NCI-H1092 (cell line): ENCODE measurements at places on chromosomes 5 and 9.

- no peak for DNase-seq
Measured at GRCh38 chr5:86878250-86878649, 260.5 kb downstream of the COX7C start.

- DNase-seq, result no peak
Measured at GRCh38 chr9:136377341-136378169, 4.1 kb upstream of the CARD9 start.

- DNase-seq, result no peak
Measured at GRCh38 chr9:126173929-126174328, 152.7 kb upstream of the MVB12B start.

- no peak for DNase-seq
Measured at GRCh38 chr5:147711019-147711418, 71.5 kb downstream of the JAKMIP2 start.

GRCh38 chr5:43256261-43256966, 56.8 kb downstream of the HMGCS1 start:
- no peak for DNase-seq

GRCh38 chr9:16387382-16387781, 483.1 kb downstream of the BNC2 start:
- no peak for DNase-seq

GRCh38 chr5:116436674-116437350, 137.8 kb downstream of the SEMA6A start:
- no peak for DNase-seq

DNA sequence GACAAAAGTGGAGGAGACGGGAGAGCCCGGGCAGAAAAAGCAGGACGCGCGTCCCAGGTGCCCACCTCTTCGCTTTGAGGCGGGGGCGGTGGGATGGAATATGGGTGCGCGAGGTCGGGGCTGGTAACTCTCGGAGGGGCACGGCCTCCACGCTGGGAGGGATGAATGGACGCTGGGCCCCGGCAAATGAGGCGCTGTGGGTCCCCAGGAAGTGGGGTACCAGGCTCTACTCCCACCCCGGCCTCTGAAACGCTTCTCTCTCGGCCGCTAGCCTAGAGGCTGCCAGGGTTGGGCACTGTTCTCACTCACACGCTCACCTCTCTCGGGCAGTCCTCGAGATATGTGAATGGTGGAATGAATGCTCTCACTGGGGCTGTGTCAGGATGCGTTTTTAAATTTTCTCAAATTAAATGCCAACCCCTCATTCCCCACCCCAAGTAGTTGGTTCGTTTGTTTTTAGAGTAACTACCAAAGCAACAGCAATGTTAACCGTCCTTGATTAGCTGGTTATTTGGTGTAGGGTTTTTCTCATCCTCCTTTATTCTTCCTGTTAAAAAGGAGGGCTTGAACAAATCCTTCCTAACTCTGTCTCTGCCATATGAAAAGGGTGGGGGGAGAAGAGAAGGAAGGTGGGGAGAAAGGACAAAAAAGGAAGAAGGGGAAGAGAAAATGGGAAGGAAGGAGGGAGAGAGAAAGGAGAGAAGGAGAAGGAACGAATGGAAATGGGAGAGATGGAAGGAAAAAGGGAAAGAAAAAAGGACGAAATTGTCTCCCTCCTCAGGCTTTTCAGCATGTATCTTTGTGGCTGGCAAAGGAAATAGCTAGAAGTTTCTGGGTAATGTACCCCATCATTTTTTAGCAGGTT, 1.3 kb upstream of the EBF1 start:
- DNase-seq, result no peak

- no peak for DNase-seq
Measured at GRCh38 chr9:89006267-89006666, 15.0 kb downstream of the S1PR3 start.

DNA sequence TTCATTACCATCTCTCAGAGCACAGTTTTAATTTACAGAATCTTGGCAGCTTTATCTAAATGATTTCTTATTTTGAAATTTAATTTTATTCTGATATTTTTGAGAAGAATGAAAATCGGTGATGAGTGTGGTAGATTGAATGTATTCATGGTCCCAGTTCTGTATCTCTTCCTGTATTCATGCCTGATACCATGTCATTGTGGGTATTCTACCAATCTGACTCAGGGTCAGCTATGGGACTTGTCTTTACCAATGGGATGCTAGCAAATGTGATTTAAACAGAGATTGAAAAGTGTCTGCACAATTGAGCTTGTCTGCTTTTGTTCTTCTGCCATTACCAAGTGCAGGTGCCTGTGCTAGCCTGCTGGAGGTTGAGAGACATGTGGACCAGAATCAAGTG, 17.8 kb upstream of the ZNF618 start:
- no peak for DNase-seq

DNA sequence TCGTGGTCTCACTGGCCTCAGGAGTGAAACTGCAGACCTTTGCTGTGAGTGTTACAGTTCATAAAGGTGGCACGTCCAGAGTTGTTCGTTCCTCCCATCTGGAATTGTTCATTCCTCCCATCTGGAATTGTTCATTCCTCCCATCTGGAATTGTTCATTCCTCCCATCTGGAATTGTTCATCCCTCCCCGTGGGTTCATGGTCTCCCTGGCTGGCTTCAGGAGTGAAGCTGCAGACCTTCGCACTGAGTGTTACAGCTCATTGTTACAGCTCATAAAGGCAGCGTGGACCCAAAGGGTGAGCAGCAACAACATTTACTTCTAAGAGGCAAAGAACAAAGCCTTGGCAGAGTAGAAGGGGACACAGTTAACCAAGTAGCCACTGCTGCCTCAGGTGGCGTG, 69.1 kb downstream of the GCNT1 start:
- no peak for DNase-seq

DNA sequence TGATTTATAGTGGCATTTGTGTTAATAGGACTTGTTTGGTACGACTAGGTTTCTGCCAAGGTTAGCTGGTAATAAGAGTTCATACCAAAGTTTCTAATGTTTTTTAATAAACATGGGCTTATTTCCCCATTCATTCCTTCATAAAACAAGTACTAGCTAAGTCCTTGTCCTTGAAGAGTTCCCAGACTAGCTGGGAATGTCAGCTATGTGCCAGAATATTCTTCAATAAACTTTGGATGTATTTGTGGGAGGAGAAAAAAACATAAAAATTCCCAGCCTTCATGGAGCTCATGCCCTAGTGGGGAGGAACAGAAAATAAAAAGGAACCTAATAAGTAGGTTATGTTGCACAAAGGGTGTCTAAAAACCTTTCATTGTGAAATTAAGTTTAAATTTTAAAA, 176.9 kb downstream of the DENND1A start:
- no peak for DNase-seq

GRCh38 chr5:118919016-118919415, 69.3 kb downstream of the DTWD2 start:
- DNase-seq, result no peak

DNA sequence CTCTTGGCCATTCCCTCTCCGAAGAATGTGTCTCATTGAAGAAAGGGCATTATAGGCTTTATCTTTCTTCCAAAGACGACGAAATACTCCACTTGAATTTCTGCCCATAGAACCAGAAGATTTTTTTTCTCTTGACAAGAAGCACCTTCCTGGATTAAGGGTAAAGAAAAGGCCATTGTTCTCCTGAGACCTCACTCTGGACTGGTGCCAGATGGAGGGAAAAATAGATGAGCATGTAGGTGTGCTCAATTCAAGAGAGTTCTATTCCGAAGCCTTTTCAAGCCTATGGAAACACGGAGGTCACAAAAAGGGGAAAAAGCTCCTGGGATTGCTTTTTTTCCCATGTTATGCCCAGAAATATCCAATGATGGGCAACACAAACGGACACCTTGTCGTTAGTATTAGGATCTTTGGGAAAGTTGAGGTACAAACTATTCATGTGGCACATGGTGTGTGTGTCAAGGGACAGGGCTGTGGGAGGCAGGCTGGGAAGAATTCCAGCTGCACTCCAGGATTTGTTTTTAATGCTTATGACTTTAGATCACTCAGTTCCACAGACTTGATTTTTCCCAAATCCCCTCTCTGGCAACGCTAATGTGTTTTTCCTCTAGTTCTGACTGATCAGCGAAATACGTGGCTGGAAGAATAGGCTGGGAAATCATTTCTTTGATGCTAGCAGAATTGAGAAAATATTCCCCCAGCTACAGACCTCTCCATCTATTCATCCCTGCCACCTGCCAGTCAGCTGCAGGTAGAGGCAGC, 89.9 kb downstream of the SIL1 start:
- DNase-seq, result no peak

DNA sequence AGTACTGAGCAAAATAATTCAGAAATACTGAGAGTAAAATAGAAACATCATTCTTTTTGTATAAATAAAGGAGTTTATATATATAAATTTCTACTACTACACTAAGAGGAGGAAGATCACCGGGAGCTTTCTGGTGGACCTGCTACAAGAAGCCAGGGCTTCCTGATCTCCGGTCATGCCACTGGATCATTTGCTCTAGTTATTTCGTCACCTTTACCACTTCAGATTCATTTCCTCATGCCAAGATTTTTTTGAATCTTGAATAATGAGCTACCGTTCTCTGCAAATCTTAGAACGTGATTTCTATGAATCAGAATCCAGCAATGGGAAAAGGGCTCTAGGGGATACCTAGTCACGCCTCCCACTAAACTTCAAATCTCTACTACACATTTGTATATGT, 51.9 kb upstream of the TBC1D9B start:
- no peak for DNase-seq

DNA sequence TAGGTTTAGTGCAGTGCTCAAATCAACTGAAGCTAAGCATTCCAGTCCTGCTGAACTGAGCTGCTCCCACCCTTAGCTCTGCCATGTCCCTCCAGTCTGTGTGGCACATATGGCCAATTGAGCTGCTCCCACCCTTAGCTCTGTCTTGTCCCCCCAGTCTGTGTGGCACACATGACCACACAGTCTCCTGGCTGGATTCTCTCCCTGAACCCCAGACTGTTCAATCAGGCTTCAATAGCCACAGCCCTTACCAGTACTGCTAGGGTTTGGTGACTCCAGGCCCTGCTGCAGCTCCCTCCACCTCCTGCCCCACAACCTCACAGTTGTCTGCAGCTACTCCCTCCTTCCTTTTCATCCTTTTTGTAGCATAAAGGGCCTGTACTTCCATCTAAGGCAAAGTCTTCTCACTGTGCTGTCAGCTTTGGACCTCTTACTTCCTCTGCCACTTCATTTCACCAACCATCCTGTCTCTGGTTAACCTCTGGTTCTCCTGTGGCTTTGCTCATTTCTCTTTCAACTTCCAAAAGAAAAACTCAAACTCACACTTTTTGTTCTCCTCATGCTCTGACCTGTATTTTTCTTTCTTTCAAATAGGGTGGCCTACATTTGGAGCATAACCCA, 50.8 kb downstream of the ADAMTS12 start:
- no peak for DNase-seq

DNA sequence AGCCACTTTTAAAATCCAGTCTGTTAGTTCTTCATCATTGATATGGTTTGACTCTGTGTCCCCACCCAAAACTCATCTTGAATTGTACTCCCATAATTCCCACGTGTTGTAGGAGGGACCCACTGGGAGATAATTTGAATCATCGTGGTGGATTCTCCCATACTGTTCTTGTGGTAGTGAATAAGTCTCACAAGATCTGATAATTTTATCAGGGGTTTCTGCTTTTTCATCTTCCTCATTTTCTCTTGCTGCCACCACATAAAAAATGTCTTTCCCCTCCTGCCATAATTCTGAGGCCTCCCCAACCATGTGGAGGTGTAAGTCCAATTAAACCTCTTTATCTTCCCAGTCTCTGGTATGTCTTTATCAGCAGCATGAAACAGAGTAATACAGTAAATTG, 26.9 kb upstream of the SH3TC2 start:
- no peak for DNase-seq

GRCh38 chr5:112689155-112689909, 48.4 kb upstream of the APC start:
- DNase-seq, result no peak

- no peak for DNase-seq
Measured at GRCh38 chr5:171470420-171470819, 51.0 kb downstream of the FGF18 start.
